Mesothelial cell of epicardium (in vitro differentiated cells): ENCODE measurements at places on chromosomes 1 and 21. TPM values are rescaled to one million over a fixed set of nuclear protein-coding genes. Genes with fewer than 3 reads are reported as not detected.

GRCh38 chr1:212749821-212750535 lies 41.6 kb downstream of the NSL1 start:
- no peak for DNase-seq

GRCh38 chr1:224333309-224333926 lies 3.4 kb upstream of the NVL start:
- no peak for DNase-seq

The ERRFI1 gene
- 124 to 134 TPM (median 130 TPM) in 3 replicates for total RNA-seq

DNA sequence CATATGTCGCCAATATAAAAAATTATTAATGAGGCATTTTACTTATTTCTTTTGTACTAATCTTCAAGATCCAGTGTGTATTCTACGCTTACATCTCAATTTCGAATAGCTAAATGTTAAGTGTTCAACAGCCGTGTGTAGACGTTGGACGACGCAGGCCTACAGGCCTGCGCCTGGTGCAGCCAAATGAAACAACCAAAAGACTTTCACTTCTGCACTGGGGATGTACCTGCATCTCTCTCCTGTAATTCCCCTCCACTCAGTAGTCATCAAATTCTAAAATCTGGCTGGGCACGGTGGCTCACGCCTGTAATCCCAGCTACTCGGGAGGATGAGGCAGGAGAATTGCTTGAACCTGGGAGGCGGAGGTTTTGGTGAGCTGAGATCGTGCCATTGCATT lies 76.8 kb upstream of the HNRNPU start:
- DNase-seq: no peak

The RAB7B gene
- 1.3 to 1.5 TPM (median 1.4 TPM) in 3 replicates for total RNA-seq

The NFYC gene
- 91.0 to 101 TPM (median 91.2 TPM) in 3 replicates for total RNA-seq

GRCh38 chr1:232694475-232694874 lies 64.5 kb upstream of the SIPA1L2 start:
- no peak for DNase-seq

The SELL gene
- total RNA-seq: 1.4 to 2.5 TPM (median 2.4 TPM) in 3 replicates

The BRWD1 gene
- total RNA-seq: 64.6 to 65.9 TPM (median 65.6 TPM) in 3 replicates

GRCh38 chr1:5012249-5012648 lies 357.8 kb downstream of the AJAP1 start:
- DNase-seq: no peak

The CA6 gene
- total RNA-seq: not detected in 3 replicates

DNA sequence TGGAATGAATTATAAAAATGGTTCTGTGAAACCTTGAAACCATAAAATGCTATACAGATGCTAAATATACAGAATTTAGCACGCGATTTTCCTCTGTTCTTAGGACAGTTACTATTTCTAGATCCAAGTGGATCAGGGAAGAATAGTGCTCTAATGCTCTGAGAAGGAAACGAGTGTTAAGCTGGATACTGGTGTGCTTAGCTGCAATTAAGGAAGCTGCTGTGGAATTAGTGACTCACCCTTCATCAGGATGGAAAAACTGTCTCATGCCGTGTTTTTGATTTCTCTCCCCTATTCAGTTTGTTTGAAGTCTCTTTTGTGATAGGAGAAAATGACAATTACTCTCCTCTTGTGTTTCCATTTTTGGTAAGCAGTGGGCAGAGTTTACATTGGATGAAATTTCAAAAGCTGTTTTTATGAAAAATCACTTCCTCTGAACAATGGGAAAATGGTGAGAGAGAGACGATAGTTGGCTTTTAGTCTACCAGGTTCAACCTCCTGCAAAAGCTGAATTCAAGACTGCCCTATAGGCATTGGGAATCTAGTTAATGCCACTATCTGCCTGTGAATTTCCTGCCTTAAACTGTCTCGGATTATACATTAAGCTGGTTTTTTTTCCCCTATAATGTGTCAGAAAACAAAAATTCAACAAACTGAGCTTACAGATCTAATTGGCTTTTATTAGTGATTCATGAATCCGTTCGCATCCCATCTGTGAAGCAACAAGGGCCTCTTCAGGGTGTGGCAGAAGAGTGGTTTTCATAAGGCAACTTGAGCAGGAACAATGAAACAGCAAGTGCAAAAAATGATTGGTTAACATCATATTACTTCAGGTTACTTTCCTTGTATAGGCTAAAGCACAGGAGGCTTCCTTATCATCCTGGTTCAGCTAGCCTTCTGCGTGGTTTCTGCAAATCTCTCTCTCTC lies 179.8 kb downstream of the ST6GALNAC3 start:
- no peak for DNase-seq

GRCh38 chr1:31505911-31506497 lies 70.3 kb upstream of the TINAGL1 start:
- DNase-seq: no peak

The NR1I3 gene
- not detected in 3 replicates for total RNA-seq

The TMEM52 gene
- total RNA-seq: 2.1 to 2.8 TPM (median 2.5 TPM) in 3 replicates

The SMG7 gene
- 58.7 to 65.2 TPM (median 60.6 TPM) in 3 replicates for total RNA-seq

The GBP7 gene
- not detected in 3 replicates for total RNA-seq

- DNase-seq: no peak
Measured at GRCh38 chr1:199616947-199617346, 410.6 kb upstream of the NR5A2 start.

The CHI3L2 gene
- not detected in 3 replicates for total RNA-seq

- DNase-seq: no peak
Measured at GRCh38 chr1:81808760-81809159, 8.0 kb downstream of the ADGRL2 start.

- no peak for DNase-seq
Measured at GRCh38 chr1:235675152-235675890, 25.7 kb upstream of the GNG4 start.

The TEX35 gene
- not detected in 3 replicates for total RNA-seq

The SHC1 gene
- 115 to 132 TPM (median 117 TPM) in 3 replicates for total RNA-seq

GRCh38 chr1:109113590-109114341 lies at the start of gene ELAPOR1:
TSS of gene ELAPOR1 (plus strand) at chr1:109114115. CDS start at chr1:109114184, 69 bp downstream.
- DNase-seq: peak; percentile 39
